T-helper 2 cell (primary cell): ENCODE measurements at places on chromosomes 5 and 9.

DNA sequence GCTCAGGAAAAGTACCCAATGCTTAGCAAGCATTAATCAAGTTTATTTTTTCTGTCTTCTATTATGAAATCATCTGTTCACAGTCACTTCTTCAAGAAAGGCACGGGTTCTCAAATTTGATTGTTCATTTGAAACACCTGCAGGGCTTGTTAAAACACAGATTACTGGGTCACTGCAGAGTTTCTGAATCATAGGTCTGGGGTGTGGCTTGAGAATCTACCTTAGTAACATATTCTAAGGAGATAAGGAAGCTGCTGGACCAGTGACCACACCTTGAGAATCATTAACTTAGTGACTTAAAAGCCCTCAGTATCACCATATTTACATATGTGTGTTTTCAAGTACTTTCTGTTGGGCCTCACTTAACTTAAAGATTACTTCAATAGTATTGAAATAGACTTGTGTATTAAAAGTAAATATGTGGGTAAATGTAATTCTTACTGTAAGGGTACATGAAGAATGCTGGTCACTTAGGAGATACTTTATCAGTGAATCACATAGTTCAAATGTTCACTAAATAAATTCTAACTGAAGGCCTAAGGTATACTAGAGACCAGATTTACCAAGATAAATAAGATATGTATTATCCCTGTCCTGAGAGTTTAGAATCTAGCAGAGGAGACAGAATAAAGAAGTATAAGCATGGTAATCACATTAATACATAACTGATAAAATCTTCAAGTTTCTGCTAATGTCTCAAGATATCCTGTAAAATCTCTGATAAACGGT is 1342.1 kb upstream of the C9orf72 start:
- DNase-seq = no peak

DNA sequence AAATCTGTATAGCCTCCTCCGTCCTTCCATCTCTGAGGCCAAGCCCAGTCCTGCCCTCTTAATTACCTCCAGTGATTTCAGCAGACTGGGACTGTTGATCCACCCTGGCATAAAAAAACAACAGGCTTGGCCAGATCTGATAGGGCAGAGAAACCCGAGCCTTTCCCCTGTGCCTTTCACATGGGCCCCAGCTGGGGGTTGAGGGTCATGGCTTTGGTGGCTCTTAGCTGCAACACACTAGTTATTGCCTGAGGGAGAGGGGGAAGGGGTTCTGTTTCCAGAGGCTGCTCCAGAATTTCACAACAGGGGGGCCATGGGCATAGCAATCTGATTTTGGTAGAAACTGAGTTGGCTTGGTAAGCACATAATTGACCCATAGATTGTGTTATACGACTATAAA is 21.2 kb upstream of the PANK3 start:
- DNase-seq = no peak

DNA sequence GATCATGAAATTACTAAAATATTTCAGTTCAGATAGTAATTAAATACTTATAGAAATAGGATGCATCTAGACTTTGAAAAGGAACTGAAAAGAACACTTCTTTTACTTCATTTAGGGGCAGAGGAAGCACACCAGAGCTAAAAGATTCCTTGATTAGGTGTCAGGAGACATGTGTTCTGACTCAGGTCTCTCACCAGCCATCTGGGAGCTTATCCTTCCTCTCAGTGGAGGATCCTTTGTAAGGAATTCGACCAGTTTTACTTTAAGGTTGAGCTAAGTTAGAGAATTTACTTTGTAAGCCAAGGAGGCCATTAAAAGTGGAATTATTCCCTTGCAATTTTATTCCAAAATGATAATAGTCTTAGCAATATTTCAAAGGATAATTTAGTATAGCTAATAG is 16.7 kb downstream of the VCAN start:
- no peak for DNase-seq

- no peak for DNase-seq
These were observed 74.3 kb upstream of the ICE1 start for GRCh38 chr5:5348135-5348534.

- DNase-seq = no peak
These were observed 48.2 kb upstream of the RPL26L1 start for GRCh38 chr5:172910828-172911627.

DNA sequence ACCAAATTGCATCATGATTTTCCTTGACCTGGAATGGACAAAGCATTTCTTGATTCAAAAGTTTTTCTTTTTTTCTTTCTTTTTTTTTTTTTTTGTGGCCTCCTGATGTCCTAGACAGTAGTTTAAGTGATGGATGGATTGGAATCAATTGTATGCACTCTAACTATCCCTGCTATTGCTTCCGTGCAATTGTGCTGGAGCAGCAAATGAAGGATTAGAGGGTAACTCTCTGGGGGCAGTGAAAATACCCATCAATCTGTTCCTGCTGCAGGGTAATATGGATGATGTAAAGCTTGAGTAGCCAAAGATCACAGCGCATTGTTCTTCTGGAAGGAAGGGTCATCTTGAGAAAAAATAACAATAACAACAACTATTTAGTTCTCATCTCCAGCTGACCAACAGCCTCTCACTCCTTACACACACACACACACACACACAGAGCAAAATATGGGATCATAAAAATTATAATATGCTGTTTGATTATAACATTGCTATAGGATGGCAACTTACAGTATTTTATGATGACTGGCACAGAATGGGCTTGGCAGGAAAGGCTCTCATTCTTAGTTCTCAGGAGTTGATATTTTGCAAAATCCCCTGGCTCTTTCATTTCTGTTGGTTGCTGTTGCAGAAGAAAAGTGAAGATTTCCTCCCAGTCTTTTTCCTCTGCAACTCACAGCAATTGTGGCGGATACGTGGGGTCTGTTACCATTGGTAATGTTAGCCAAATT is 160.9 kb upstream of the DMAC1 start:
- DNase-seq = no peak

- no peak for DNase-seq
These were observed 53.7 kb upstream of the PIP5K1B start for GRCh38 chr9:68651280-68651893.

DNA sequence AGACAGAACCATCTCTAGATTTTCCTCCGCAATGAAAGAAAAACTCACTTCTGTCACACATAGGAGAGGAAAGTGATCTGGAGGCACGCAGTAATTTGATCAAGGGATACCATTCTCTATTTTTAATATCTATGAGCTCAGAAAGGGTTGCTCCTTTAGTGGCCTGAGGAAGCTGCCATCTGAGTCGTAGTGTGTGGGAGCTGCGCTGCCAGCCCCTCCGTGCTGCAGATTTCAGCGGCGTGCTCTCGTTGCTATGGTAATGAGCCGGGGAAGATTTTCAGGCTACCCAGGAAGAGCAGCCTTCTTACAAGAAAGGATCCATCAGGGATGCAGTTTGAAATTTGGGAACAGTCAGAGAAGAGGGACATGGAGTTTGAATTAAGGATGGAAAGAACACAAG is 17.1 kb upstream of the GOLM1 start:
- DNase-seq = no peak
